ENCODE measurements at places on chromosomes 2 and 18.

DNA sequence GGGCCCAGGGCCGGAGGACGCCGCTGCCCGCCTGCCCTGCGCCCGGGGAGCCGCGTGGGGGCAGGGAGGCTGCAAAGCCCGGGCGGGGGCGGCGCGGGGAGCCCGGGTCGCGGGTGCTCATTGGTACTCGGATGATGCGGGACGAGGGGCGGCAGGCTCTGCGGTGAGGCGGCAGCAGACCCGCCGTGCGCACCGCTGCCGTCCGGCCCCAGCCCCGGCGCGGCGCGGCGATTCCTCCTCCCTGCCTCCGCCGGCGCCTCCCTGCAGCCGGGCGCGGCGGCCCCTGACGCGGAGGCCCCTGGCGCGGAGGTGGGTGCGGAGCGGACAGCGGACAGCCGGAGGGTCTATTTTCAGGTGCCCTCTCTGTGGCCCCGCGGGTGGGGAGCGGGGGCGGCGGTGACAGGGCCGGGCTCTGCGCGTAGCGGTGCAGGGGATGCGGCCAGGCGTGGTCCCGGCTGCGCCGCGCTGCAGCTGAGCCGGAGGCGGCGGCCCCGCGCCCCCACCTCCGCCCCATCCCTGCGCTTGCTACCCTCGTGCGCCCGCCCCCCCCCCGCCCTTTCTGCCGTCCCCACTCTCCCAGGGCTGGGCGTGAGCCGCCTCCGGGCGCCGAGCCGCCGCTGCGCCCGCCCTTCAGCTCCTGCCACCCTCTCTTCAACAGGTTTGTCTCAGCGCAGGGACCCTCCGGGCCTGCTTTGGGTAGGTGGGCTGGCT, 640 bp downstream of the SPTBN1 start:
- DNase-seq = peak; percentile 37

DNA sequence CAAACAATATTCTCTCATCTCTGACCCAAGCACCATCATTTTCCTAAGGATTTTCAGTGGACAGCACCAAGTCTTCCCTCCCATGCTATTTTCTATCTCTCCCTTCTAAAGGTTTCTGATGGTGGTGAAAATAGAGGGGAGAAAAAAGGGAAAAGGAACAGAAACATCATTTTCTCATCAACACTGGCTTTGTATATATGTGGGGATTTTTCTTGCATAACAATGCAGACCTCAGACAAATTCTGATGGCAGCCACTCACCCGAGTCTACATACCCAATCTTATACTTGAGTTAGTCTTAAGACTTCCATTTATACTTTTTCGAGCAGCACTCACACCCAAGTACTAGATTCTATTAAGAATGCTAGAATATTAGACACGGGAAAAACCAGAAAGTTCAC, 95.8 kb downstream of the TMEM163 start:
- DNase-seq = no peak

GRCh38 chr2:105873281-105873680, 128.6 kb downstream of the NCK2 start:
- no peak for DNase-seq

DNA sequence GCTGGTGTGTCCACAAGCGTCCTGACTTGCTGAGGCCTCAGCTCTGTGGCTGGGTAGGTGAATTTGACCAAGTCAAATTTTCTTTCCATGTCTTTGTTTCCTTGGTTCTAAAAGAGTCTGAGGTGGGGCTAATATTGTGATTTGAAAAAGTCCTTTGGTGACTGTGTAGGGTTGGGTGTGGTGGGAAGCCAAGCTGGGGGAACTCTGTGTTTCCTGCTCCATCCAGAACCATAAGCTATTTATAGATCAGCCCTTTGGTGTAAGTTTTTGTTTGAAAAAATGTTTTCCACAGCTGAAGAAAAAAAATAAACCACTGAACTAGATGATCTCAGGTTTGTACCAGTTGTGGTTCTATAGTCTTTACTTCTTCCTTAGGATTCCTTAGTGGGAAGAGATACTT, 462.7 kb downstream of the TGIF1 start:
- no peak for DNase-seq

- no peak for DNase-seq
These were observed 148.8 kb upstream of the ZNF236 start for GRCh38 chr18:76673281-76674185.

- no peak for DNase-seq
These were observed 758 bp downstream of the SCLY start for GRCh38 chr2:238061315-238062202.

DNA sequence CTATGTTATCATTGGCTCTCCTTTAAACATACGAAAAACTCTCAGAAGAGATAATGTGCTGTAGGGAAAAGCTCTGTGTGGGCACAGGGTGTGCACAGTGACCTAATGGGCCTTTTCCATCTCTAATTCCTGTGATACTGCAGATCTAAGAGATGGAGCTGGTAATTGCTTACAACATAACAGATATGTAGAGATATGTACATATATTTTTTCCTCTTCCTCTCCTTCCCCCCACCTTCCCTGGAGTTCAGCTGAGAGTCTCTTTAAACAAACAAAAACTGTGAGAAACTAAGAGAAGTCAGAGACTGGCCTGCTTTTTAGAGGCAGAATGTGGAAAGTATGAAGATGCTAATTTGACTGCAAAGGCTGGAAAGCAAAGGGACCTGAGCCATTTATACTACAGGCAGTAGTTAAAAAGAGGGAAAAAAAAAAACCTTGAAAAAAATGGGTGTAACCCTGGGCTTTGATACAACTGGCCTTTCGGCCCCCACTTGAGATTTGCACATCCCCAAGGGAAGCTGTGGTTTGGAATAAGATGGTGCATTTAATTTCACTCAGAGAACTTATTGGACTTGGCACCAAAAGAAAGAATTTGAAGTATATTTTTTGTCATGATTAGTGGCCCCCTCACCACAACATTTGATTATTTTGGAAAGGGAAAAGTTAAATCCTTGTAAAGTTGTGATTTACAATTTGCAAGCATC, 502.2 kb upstream of the ZEB2 start:
- DNase-seq = no peak

DNA sequence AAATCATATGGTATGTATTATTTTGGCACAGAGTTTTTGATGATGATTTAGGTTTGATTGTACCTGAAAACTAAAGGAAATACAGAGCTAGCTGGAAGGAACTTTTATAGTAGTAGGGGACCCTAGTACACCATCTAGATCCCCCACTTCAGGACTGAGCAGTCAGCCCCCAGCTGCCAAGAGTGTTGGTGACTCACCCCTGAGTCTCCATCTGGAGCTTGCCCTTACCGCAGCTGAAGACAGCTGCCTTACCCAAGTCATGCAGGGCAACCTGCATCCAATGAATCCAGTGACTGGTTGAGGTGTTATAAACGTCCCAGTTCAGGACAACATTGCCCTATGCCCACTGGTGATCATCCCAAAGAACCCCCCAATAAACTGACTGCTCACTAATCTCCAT, 15.3 kb downstream of the PMS1 start:
- no peak for DNase-seq

DNA sequence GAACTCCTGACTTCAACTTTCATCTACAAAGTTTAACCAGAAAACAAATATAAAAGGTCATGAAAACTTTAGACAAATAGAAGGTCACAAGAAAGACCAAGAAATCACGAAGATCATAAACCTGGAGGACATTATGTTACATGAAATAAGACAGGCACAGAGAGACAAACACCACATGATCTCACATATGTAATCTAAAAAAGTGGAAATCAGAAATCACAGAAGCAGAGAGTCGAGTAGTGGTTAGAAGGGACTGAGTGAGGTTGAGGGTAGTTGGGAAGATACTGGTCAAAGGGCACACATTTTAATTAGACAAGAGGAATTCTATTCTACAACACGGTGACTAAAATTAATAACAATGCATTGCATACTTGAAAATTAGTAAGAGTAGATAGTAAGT, 1.4 kb downstream of the GCFC2 start:
- DNase-seq = no peak

GRCh38 chr2:71856773-71857525, 290.7 kb downstream of the CYP26B1 start:
- no peak for DNase-seq

DNA sequence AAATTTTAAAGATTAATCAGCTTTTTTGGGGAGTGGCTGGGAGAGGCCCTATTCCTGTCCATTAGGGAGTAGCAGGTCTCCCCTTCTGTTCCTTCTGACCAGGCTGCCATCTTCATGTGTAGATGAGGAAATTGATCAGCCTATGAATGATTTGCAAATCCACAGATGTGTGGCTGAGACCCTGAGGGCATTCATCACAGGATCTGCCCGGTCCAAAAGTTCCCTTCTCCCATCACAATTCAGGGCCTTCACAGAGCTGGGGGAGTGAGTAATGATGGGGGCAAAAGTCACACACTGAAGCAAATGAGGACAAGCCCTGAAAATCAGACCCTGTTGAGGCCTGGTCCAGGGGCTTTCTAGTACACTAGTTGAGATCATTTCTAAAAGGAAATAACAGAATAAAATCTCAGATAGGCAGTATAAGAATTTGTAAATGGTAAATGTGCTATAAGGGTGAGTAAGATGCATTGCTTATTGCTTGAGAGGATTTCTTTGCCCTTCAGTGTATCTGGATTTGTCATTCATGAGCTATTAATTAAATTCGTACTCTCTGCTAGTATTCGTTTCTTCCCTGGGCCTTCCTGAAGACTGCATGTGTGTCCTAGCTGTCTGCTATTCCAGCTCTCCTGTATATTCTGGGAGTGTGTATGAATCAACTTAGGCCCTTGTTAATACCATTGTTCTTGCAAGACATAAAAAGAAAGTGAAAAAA, 53.2 kb downstream of the SETBP1 start:
- no peak for DNase-seq
